ENCODE measurements at places on chromosomes 3 and 15. TPM values are rescaled to one million over a fixed set of nuclear protein-coding genes. Genes with fewer than 3 reads are reported as not detected.
A peak's percentile ranks its signal among the peaks of the same experiment; 100 is the strongest.

DNA sequence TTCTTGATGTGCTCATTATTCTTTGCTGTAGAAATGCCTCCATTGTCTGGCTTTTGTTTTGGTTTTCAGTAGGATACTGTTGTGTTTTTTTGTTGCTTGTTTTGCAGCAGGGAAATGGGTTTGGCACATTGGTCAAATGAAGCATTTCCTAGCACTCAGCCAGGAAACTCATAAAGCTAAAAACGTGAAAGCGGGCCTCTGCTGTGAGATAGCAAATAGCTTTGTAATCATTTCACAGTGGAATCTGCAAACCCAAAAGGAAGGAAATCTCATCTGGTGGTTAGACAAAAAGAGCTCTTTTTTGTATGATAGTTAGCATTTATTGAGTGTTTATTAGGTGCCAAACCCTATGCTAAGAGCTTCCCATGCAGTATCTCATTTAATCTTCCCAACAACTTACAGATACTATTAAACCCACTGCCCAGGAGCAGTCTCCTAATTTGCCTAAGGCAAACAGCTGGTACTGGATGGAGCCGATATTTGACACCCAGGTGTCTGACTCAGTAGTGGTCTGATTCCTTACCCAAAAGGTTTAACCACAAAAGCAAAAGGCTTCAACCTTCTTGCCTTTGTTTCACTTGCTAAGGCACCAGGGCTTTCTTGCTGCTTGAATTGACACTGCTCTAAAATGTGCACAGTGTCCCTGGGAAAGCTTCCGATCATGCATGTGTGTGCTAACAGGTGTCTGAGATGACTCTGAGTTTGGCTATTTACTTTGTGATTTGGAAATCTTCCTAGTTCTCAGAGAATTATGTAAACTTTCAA is 527.9 kb upstream of the MDFIC2 start:
- no peak for DNase-seq

DNA sequence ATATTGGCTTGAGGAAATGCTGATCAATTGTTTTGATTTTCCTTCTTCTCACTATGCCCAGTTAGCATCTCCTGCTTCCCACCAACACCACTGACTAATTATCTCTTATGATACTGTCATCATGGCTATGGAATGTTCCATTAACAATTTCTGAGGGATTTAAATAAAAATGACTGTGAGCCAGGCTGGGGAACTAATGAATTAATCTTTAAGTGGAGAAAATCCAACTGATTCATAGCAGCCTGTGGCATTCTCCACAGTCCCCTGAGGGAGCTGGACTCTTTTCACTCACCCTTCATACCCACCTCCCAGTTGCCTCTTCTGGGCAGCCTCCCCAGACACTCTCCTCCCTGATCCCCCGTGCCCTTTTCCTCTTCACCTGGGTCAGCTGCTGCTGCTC is 353.6 kb downstream of the CLSTN2 start:
- no peak for DNase-seq

- no peak for DNase-seq
Observed at GRCh38 chr15:91867581-91868026, 14.1 kb downstream of the SLCO3A1 start.

DNA sequence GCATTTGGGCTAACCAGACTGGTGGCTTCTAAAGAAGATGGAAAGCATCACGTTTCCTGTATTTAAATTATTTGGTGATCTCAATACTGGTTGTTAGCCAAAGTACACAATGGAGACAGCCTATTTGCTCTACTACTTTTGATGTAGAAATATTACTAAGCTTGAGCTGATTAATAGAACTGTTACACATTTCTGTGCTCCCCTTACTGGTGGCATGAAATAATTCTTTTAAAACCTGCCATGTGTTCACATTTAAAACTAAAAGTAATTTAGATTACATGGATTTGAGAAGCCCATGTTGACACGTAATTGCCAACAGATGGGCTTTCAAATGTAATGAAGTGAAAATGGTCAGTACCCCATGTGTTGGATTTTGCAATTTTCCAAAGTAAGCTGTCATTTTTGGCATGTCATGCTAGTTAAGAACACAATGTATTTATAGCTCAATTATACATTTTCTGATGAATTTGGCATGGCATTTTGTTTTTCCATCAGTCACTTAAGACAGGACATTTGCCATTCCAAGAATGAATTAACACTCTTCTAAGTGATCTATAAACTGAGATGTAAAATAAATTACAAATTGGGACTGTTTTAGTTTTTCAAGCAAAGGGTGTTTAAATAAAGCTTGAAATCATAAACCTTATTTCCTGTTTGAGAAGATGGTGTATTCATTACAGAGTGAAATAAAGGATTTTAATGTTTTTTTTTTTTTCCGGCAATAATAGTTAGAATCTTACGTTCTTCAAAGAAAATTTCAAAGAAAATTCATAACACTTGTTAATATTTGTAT is 10.8 kb upstream of the RARRES1 start:
- DNase-seq = no peak

- no peak for DNase-seq
Observed at GRCh38 chr15:48096813-48097212, 24.0 kb upstream of the SLC24A5 start.

GRCh38 chr15:38930851-38931572 is 366.4 kb upstream of the RASGRP1 start:
- DNase-seq = no peak

- no peak for DNase-seq
Observed at GRCh38 chr3:40871394-40871793, 327.9 kb upstream of the CTNNB1 start.

- DNase-seq = no peak
Observed at GRCh38 chr3:120436523-120437050, 14.2 kb downstream of the FSTL1 start.

DNA sequence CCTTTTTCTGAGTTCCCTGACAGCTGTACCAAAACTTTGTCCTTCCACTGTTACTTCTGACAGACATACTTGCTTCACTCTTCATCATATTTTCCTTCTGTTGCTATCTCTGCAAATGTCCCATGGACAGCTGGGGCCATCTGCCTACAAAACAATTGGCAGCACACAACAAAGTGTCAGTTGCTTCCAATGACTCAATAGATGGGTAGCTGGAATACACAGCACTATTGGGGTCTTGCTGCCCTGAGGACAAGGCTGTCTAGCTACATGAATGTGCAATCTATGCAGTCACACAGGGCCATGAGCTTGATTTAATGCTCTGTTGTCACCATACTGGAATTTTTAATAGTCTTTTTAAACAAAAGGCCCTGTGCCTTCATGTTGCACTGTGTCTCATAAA is 192.8 kb downstream of the DTWD1 start:
- DNase-seq = no peak

DNA sequence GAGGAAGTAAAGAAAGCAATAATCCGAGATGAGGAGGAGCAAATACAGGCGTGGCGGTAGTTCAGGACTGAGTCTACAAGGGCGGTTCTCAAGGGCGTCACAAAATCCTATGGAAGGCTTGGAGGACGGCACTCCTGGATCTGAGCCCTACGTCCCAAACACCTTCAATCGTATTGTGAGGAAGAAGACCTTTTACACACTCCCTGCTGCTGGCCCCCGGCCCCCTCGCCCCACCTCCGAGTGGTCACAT is 747 bp downstream of the PLD1 start:
- DNase-seq = no peak

DNA sequence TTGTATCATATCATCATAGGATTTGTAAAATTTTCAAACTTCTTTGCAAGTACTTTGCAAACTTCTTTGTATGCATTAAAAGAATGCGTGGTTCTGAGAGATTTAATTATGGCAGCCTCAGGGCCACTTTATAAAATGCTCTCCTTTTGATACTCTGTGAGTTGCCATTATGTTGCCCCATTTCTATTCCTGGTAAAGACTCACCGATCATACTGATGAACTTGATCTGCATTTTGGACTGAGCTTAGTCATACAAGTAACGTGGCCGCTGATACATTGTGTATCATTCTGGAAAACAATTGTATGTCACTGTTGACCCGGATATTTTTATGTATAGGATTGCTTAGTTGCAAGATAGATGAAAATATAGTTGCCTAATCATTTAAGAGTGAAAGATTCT is 38.8 kb downstream of the AKAP13 start:
- DNase-seq = no peak

GRCh38 chr3:42660131-42660715 is 6.7 kb downstream of the ZBTB47 start:
- no peak for DNase-seq

DNA sequence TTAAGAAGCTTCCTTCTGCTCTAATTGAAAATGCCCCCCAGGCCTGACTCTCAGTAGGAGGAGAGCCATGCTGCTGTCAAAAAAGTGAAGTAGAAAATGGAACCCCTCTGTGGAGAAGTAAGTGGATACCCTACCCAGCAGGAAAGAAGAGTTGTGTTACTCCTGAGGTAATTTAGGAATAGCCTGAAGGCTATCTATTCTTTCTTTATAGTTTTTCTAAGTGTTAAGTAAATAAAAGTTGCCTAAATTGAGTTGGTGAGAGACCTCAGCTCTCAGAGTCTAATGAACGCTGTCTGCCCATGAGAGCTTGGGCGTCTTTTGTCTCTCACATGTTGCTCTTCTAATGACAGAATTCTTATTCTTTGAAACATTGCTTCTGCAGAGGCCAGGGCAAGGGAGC is 116.2 kb downstream of the NSUN3 start:
- no peak for DNase-seq

DNA sequence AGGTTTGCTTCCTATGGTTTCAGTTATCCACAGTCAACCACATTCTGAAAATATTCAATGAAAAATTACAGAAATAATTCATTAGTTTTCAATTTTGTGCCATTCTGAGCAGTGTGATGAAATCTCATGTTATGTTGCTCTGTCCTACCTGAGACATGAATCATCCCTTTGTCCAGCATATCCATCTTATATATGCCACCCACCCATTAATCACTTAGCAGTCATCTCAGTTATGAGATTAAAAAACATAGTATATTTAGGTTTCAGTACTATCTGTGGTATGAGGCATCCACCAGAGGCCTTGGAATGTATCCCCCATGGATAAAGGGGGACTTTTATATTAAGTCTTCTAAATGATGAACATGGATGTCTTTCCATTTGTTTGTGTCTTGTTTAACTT is 64.7 kb upstream of the PROK2 start:
- DNase-seq = no peak

- DNase-seq = no peak
Observed at GRCh38 chr3:70970171-70970570, 613.4 kb downstream of the FOXP1 start.

DNA sequence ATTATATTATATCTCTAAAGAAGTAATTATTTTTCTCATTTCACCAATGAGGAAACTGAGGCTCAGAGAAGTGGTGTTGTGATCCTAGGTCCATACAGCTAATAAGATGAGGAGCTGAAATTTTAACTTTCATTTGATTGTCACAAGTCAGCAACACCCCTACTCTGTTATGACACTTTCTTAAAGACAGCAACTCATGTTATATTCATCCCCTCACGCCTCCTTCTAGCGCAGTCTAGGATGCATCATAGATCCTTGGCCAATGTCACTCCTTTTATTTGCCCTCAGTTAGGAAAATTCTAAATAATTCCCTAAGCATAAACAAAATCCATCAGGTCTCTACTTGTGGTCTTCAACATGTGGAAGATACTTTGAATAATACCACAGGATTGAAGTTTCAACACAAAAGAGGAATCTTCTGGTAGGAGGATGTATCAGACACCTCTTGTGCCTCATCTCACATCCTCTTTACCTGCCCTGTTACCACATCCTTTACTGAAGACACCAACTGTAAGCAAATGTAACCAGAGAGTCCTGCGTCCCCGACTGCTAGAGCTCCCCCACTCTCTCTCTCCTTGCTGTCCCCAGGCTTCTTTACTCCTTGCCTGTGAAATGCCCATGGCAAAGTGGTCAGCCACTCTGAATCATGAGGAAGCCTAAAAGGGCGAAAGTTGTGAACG is 53.7 kb downstream of the TRIM42 start:
- DNase-seq = no peak

DNA sequence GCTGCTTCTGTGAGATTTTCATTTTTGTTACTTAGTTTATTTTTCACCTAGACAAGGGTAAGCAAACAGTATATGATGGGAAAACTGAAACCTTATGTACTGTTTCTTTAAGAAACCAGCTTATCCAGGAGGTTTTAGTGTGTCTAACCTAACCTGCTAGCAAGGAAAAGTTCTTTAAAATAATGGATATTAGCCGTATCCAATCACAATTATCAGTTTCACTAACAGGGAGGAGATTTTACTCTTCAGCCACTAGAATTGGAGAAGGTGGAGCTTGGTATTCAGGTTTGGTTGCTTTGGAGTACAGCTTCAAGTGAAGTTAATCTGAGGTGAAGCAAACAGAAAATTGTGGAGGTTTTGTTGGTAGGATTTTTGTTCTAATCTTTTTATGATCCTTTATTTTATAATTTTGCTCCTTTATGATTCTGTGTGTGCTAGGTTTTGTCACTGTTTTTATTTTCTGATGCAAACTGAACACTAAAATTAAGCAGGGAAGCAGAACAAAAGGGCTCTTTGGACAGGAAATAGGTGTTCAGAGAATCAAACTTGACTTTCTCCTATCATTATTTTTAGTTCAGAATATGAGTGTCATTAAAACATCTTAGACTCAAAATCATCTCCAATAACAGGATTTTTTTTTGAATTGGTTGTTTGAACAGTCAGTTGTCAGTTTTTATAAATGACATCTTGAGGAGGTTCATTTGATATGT is 13.0 kb downstream of the ZFAND6 start:
- DNase-seq = no peak

DNA sequence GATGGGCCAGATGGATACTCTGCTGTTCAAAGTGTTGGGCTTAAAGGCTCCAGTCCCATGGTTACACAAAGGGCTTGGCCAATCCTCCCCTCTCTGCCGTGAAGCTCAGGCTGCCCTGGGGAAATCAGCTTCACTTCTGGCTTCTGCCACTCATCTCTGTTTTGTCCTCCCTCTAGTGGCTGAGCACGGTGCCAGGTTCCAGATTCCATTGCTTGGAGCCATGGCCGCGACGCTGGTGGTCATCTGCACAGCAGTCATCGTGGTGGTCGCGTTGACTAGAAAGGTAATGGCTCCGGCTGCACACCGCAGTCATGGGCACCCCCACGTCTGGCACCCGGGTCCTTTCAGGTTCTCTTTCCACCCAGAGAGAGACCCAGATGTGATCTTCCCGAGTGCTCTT is 5.6 kb downstream of the TIGIT start:
- DNase-seq = peak; percentile 51

Gene CNTN4
- 0.79 TPM for total RNA-seq

Gene CYP8B1
- not detected for total RNA-seq

Gene SEMA3G
- total RNA-seq = 0.36 TPM

Gene ARRDC4
- 1.8 TPM for total RNA-seq

Gene CSPG5
- total RNA-seq = 0.30 TPM

Gene CYP11A1
- 0.26 TPM for total RNA-seq

Gene MORC1
- total RNA-seq = not detected

Measured in activated T-cell treated with anti-CD3 and anti-CD28 coated beads, Interleukin-2, amount 50 U/mL, for 72 hours (primary cell).